BE2C (cell line): ENCODE measurements at places on chromosomes 6 and 20.

DNA sequence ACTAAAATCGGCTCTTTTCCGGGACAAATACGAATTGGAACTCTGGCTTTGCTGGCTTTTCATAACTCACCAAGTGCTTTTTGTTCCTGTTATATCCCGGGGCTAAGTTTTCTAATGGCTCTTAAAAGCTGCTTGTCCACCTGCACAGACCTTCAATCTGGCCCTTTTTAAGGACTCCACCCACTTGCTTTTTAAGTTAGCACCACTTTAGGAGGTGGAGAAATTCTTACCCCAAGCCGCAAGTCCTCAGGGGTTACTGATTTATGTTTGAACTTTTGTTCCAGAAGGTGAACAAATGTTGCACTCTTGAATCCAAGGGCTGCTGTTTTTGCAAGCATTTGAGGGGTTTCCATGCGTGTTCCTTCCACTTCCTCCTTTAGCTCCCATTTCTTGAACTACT, 37.8 kb downstream of the FAM184A start:
- no peak for DNase-seq

- no peak for DNase-seq
These were observed 2.7 kb downstream of the SLC17A2 start for GRCh38 chr6:25927756-25928216.

DNA sequence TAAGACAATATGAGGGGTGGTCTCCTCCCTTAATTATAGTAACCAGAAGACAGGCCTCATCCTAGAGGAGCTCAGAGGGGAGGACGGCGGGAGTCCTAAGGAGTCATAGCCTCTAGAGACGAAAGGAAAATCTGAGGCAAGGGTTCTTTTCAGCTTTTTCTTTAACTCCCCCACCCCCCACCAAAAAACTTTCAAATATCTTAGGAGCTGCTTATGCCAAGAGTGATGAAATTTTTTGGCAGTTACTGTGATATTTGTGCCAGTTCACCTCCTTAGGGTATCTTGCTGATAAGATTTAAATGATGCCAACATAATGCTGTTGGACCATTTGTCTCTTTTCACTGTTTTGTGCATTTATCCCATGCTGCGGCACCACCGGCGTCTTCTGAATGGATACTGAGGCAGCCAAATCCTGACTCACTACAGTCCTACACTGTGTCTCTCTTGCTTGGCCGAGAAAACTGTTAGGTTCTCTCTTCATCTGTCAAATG, 44.5 kb upstream of the DSE start:
- no peak for DNase-seq

DNA sequence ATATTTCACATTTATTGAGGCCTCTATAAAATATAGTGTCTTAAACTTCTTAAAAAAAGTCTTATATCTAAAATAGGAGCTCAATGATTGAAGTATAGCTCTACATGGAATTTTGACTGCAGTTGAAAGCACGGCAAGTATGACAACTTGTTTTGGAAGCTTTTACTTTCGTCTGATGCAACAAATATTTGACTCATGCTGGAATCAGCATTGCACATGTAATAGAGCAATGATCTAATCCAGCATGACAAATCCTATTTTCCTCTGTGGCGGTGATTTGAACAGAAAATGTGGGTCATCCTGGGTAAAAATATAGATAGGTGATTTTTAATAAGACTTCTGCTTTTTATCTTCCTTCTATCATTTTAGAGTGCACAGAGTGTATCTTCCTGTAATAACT, 111.6 kb downstream of the TINAG start:
- no peak for DNase-seq

GRCh38 chr6:132570221-132570777, at the start of gene TAAR6:
Gene TAAR6 (plus strand): TSS chr6:132570322. CDS start chr6:132570322, 0 bp downstream.
- DNase-seq: no peak

DNA sequence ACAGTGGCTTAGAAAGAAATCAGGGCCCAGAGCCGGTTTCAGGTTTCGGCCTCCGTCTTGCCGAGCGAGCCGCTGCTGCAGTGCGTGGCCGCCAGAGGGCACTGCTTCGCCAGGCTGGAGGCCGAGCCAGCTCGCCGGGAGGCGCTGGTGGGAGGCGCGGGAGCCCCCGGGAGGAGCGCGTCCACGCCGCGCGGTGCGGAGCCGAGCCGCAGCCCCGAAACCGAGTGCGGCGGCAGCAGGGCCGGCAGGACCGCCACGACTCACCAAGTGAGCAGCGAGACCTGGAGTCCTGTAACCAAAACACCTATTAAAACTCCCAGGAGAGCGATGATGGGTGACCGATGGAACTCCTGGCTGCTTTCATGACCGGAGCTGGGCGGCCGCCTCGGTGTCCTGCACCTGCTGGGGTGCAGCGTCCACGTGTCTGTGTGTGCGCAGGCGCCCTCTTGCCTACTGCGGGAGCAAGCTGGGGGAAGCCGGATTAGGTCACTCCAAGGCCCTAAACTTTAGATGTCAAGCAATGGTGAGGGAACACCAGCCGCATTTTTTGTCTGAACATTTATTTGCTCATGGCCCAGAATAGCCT, 186.9 kb upstream of the UST start:
- DNase-seq: peak; percentile 81

DNA sequence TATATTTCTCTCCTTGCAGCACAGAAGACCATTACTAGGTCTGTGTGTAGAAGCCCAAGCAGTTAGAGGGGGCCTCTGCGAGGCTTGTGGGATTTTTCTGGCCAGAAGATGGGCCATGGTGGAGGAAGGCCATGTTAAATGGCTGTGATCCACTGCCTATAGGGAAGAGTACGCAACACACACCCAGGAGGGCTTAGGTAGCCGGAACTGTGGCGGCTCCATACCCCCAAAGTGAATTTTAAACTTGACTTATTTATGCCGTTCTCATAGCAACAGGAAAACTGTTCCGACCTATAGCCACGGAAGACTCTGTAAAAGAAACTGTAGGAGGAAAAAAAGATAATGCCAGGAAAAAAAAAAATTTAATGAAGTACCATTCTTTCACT, 69.5 kb downstream of the SLX4IP start:
- no peak for DNase-seq

DNA sequence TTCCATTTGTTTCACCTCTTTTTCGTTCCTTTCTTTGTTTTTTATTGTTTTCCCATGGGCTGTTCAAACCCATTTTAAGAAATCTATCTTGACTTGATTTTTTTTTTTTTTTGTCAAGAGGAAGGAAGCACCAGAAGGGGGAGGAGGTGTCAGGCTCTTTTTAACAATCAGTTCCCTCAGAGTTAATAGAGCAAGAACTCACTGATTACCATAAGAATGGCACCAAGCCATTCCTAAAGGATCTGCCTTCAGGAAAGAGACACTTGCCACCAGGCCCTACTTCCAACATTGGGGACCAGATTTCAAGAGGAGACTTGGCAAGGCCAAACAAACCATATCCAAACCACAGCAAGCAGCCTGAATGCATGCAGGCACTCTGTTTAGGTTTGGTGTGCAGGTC, 168.0 kb downstream of the OTOR start:
- no peak for DNase-seq

- no peak for DNase-seq
These were observed 252.2 kb upstream of the PDE10A start for GRCh38 chr6:165915022-165915770.

DNA sequence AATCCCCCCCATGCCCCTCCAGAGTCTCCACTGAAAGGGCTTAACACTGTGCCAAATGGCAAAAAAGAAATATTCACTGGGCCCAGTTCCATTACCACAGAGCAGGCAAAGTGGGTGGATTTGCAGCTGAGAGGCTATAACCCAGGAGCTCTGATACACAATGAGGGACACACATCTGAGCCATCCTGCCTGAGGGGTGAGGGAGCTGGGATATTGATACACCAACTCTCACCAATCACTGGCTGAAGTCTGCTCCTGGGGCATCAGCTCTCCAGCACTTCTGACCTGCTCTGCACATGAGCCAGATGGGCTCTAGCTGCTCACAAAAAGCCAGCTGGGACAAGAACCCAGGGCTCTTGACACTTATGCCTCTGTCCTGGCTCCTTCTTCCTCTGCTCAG, 4.9 kb downstream of the BPIFB1 start:
- DNase-seq: no peak

GRCh38 chr6:21037453-21037852, 503.2 kb downstream of the CDKAL1 start:
- no peak for DNase-seq

DNA sequence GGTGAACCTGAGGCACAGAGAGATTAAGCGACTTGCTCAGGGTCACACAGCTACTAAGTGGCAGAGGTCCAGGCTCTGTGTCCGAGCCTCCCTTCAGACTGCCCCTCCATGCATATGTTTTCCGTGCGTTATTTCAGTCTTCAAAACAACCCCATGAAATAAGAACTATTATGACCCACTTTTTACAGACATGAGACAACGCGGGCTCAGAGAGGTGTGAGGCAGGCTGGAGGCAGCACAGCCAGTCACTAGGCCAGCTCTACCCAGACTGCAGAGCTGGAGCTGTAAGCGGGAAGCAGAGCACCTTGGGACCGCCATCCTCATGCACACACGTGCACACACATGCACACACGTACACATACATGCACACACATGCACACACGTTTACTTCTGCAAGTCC, 62.3 kb downstream of the PSMG4 start:
- no peak for DNase-seq

DNA sequence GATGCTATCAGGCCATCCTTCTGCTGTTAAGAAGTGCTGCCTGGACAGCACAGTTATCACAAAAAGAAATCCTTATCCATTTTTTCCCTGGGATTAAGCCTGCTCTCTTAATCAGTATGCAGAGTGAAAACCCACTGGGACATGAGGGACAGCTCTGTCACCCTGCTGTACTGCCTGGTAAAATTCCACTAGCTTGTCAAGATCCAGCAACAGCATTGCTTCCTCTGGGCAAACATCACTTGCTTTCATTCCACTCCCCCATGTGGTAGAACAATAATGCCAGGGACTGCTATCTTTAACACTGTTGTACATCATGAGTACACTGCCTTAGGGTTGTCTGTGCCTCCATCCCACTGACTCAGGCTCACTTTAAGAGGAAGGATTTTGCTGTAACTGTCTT, 331.3 kb downstream of the KIF16B start:
- DNase-seq: peak; percentile 33

- no peak for DNase-seq
These were observed 74.8 kb downstream of the JARID2 start for GRCh38 chr6:15320693-15321092.

DNA sequence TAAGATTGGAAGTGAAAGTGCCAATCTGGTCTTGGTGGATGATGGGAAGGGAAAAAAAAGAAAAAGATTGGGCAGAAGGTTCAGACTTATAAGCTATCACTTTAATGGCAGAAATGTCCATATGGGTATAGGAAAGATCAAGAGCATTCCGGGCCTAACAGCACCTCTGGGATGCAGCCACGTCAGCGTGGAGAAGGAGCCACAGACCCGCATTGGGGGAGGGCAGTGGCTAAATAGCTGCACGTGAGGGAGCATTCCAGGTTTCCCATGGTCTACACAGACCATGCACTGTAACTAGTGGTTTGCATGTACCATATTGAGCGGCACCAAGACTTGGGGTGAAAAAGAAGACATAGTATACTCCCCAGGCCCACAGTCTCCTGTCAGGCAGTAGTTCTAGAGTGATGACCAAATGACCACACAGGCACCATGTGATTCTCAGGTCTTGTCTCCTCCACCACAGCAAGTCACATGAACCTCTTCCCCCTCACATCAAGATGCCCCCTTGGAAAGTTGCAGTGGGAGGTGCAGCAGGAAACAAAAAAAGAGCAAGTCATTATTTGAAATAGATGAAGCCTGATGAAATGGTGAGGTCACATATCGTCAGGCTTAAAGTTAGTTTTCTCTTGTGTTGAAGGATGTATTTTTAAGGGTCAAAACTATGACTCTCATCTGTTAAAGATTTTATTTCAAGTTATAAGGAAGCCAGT, 94.4 kb upstream of the TNFAIP3 start:
- DNase-seq: no peak
